AML-193 (cell line): ENCODE measurements at places on chromosomes 5 and 9.

GRCh38 chr9:36074870-36075532 lies 38.3 kb downstream of the RECK start:
- no peak for DNase-seq

GRCh38 chr5:40738502-40738901 lies 17.3 kb downstream of the TTC33 start:
- DNase-seq, result no peak

GRCh38 chr5:53335115-53335514 lies 145.3 kb upstream of the FST start:
- DNase-seq, result peak; percentile 3

DNA sequence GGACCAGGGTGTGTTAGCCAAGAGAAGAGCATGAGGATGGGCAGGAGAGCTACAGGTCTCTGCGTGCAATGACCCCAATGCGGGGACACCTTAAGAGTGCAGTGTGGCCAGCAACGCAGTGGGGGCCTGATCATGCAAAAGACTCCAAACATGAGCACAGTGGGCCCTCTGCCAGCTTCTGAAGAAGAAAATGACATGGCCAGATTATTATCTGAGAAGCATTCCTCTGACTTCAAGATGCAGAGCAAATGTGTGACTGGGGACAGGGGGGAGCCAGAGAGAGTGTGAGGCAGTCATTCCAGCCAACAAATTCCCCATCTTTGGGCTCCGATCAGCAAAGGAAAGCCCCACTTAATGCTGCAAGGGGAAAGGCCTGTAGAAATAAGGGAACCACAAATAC lies 229.4 kb downstream of the CDK5RAP2 start:
- DNase-seq, result no peak

DNA sequence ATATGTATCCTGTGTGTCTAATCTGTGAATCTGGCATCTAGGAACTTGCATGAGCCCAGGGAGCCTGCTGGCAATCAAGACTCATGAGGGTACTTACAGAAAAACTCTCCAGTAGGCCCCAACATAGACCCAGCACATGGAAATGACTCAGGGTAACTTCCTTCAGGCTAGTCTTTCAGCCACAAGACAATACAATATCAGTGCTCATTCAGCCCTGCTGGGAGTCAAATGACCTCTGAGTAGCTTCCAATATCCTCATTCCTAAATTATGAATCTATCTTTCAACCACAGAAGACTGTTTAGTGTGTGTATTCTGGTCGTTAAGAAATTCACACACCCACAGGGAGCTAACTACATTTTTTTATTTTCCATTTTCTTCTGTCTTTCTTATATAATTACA lies 1273.0 kb downstream of the EFNA5 start:
- no peak for DNase-seq

GRCh38 chr9:92094655-92095054 lies 20.6 kb downstream of the SPTLC1 start:
- DNase-seq, result no peak

DNA sequence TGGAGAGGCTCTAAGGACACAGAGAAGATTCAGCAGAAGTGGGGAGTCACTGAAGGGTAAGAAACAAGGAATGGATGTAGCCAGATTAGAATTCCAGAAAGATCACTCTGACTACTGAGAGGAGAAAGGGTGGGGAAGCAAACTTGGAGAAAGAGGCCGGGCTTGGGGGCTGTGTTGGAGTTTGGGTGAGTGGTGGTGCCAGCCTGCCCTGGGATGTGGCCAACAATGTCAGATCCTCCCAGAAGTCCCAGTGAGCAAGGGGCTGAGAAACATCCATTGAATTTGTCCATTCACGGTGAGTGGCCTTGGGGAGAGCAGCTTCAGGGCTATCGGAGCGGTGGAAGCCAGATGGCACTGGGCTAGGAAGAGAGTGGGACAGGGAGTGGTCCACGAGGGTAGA lies 60.4 kb downstream of the COL15A1 start:
- no peak for DNase-seq

DNA sequence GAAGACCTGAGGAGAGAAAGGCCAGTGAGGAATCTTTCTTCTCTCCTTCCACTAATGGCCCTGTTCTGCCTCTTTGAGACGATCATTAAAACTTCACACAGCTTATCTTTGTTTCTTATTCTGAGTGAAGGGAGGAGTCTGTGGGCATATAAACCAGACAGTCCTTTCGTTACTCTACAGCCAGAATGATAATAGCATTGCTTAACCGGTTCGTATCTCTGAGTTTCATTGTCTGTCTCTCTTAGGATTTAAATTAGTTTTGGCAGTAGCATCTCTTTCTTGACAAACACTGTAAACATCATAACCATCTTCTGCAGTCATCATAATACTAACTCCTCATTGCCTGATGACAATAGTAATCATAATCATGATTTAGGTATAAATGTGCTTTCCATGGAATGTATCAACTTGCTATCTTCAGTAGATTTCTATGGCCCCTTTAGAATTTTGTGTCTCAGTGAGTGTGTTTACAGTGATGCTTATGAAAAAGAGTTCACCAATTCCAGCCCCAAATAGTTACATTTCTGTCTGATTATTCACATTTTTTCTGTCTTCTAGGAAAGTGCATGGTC lies 618.8 kb upstream of the KLF4 start:
- no peak for DNase-seq

- peak; percentile 26 for DNase-seq
These were observed 516.6 kb upstream of the CLINT1 start for GRCh38 chr5:158375531-158375930.

DNA sequence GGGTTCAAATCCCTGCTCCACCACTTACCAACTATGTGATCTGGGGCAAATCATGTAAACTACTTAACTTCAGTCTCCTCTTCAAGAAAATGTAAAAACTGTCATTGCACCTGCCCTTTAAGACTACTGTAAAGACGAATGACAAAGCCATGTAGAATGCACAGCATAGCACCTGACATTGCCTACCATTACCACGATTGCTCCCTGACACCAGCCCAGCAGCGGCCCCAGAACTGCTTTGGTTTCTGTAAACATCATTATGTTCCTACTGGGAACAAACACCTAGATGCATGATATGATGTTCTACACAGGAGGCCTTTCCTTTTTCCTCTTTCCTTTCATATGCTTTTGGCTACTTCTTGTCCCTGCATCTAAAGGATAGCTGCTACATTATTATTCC lies 23.1 kb upstream of the PLPP6 start:
- DNase-seq, result no peak

DNA sequence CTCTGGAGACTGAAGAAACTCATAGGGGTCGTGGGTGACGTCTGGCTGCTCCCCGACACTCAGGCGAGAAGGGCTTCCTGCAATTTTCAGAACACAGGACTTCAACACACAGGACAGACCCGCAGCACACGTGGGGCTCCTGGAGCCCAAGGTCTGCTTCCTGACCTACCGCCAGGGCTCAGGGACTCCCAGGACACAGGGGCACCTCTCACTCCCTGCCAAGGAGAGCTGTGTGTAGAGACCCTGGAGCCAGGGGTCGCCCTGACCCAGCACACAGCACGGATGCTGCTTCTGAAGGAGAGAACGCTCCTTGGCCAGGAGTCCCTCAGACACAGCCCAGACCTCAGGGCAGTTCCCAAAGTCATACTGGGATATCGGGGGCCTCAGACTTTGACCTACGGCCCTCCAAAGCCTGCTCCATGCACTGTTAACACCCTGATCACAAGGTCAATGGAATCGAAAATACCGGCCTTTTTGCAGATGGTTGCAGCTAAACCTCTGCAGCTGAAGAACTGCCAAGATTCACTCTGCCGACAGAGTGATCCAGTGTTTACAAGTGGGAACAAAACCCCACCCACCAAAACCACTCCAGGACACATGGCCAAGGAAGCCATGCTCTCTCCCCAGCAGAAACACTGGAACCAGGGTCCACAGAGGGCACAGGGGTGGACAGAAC lies 13.8 kb upstream of the ZDHHC11 start:
- DNase-seq, result no peak

DNA sequence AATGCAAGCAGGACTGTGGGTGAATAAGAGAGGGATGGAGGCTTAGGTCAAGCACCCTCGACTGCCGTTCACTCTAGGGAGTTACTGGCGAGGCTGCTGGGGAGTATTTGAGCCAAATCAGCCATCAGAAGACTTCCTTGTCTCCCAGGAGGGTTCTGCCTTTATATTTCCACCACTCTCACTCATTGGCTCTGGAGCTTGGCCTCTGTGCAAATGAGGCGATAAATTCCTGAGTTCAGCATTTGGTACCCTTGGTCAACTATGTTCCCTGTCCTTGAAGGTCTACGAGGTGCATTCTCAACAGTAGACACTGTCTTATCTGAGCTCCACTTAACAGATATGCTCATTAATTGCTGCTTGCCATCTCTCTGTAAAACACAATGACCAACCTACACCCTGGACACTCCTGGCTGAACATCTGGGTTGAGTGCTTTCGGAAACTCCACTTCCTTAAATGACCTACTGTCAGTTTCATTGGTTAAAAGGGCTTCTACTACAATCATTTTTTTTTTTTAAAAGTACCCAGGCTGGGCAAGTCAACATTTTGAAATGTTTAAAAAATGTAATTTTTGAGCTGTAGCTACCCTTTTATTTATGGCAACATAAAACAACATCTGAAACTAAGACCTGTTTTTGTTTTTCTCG lies 153.2 kb downstream of the NTRK2 start:
- DNase-seq, result no peak

GRCh38 chr5:169944922-169945680 lies 35.2 kb downstream of the INSYN2B start:
- no peak for DNase-seq

DNA sequence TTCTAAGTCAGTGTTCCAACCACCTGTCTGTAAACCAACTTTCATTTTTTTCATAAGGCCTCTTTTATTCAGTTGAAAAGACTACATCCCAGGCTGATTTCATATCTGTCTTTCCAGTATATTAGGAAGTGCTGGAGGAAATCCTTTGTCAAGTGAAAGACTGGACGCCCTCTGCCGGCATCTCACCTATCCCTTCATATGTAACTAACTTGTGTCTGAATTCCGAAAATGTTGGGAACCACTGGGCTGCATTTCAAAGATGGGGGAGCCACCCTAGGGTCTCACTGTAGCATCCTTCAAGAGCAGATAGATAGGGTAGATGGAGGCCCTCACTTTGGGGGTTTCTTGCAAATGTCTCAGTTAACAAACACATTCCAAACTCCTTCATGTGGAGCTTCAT lies 569.8 kb downstream of the CTNND2 start:
- DNase-seq, result no peak

- no peak for DNase-seq
These were observed 39.4 kb downstream of the BICD2 start for GRCh38 chr9:92725266-92725545.

- no peak for DNase-seq
These were observed 29.3 kb downstream of the RNF20 start for GRCh38 chr9:101562966-101563365.

- DNase-seq, result no peak
These were observed 26.8 kb downstream of the KLF9 start for GRCh38 chr9:70387663-70388062.

- DNase-seq, result no peak
These were observed 40.1 kb upstream of the TIFAB start for GRCh38 chr5:135492319-135492626.
